NCI-H524 (cell line): ENCODE measurements at places on chromosomes 3 and 15.

DNA sequence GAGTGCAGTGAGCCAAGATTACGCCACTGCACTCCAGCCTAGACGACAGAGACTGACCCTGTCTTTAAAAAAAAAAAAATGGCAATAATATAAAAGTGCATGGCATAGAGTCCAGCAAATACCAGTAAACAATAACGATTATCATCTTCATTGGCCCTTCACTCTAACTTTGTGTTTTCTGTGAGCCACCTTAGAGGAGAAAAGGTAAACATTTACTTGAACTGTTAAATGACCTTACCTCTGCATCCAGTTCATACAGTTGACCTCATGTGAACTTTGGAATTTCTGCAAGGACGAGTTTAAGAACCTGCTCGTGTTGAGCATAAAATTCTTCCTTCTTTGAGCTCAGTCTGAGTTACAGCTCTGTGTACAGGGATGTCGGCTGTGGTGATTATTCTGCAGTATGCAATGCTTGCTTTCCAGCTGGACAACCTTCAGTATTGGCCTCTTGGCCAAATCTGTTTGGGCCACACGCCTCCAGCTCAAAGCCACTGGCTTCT is 56.6 kb downstream of the RLBP1 start:
- DNase-seq = no peak

DNA sequence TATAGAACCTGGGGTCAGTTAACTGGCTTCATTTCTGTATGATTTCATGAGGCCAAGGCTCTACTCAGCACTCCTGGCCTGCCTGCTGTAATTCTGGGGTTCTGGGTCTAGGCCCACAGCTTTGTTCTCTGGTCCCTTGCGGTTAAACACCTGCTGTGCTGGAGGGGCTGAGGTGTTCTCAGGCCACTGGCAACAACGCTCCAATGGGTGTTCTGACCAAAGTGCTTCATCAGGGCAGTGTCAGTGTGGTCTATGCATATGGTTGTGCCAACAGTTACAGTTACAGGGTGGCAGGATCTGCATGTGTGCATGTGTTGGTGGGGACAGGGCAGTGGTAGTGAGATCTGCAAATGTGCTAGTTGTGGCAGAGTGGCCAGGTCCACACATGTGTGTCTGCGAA is 64.1 kb upstream of the GMNC start:
- no peak for DNase-seq

GRCh38 chr15:39455471-39455991 is 125.3 kb upstream of the THBS1 start:
- DNase-seq = peak; percentile 65

- DNase-seq = no peak
Observed at GRCh38 chr3:106130384-106131198, 261.8 kb upstream of the CBLB start.

- DNase-seq = no peak
Observed at GRCh38 chr15:64324165-64324877, 31.7 kb downstream of the CSNK1G1 start.

GRCh38 chr3:46624975-46625490 is 12.7 kb downstream of the FAM240A start:
- DNase-seq = no peak

DNA sequence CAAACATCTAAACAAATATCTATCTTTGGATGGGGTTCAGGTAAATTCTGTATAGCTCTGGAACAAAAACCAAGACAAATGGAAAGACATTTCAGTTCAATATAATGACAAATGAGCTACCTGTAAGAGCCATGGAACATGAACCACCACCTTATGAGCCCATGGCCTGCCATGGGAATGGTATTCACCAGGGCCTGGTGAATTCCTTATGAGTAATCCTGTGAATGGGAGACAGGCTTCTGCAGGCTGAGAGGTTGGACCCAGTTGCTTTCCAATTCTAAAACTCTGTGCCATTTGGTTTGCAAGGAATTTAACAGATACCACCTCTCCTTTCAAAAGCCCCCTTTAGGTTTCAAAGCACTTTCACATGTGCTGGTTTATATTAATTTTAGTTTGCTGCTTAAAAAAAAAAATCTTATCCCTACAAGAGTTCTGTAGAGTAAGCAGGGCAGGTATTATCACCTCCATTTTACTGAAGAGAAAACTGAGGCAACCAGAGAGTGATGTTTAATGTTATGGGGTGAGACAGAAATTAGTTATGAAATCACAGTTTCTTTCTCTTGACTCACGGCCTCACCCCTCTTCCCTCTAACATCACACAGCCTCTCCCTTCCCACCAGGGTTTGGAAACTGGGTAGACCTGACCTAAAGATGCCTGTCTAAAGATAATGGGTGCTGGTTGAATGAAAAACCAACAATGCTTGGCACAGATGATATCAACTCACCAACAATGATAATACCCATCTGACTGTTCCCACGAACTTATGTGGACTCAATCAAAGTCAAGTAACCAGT is 397.6 kb upstream of the WNT5A start:
- no peak for DNase-seq

GRCh38 chr3:122960652-122961051 is 66.9 kb downstream of the SEMA5B start:
- DNase-seq = no peak

DNA sequence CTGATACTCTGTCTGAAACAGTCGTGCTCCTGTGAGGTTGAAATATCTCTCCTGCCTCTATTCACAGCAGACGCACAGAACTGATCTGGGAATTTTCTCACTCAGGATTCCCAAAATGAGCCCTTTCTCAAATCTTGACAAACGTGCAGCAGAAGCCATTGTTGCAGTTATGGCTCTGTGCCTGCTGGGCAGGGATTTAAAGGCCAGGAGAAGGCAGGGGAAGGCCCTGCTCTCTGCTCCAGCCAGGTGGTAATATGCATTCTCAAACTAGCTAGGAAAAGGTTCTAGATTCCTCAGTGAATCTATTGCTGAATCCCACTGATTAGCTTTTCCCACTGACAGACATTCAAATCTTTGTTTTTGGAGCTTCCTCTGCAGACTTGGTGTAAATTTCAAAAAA is 2.2 kb downstream of the MINAR1 start:
- DNase-seq = no peak

DNA sequence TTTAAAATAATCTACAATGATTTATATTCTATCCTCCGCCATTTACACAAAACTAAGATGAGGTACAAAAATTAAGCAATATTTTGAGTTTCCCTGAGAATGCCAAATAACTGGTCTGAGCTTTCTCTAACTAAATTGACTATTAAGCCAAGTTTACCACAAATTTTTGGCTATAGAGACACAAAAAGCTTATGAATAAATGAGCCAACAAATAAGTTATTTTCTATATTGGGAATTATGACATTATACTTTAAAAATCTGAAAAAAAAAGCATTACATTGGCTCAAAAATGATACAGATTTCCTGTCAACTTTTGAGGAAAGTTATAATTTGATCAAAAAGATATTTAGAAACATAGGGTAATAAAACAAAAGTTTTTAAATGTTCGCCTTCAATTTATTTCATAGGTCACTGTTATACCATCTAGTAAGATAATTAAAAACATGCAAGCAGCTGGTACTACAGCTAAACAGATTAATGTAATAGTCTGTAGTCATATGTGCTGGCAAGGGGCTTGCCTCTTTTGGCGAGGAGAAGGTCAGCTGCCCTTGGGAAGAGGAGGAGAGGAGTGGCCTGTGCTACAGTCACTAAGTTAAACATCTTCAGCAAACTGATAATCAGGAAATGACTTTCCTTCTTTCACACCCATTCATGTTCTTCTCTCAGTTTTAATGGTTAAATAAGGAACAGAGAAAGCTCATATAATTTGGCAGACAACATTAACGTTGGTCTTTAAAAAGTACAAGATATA is 318.5 kb downstream of the TBC1D5 start:
- DNase-seq = peak; percentile 10
